ENCODE measurements at places on chromosomes 6 and 20.

GRCh38 chr20:7938058-7938457 lies 2.2 kb downstream of the HAO1 start:
- no peak for DNase-seq

GRCh38 chr6:5422321-5422915 lies 161.1 kb downstream of the FARS2 start:
- no peak for DNase-seq

- no peak for DNase-seq
Observed at GRCh38 chr6:158418501-158418900, 106.2 kb downstream of the TULP4 start.

- DNase-seq = no peak
Observed at GRCh38 chr6:11711984-11712711, 66.5 kb downstream of the ADTRP start.

- no peak for DNase-seq
Observed at GRCh38 chr20:34888468-34888867, 12.1 kb downstream of the ACSS2 start.

GRCh38 chr6:72758901-72759300 lies 137.0 kb downstream of the KCNQ5 start:
- DNase-seq = no peak

DNA sequence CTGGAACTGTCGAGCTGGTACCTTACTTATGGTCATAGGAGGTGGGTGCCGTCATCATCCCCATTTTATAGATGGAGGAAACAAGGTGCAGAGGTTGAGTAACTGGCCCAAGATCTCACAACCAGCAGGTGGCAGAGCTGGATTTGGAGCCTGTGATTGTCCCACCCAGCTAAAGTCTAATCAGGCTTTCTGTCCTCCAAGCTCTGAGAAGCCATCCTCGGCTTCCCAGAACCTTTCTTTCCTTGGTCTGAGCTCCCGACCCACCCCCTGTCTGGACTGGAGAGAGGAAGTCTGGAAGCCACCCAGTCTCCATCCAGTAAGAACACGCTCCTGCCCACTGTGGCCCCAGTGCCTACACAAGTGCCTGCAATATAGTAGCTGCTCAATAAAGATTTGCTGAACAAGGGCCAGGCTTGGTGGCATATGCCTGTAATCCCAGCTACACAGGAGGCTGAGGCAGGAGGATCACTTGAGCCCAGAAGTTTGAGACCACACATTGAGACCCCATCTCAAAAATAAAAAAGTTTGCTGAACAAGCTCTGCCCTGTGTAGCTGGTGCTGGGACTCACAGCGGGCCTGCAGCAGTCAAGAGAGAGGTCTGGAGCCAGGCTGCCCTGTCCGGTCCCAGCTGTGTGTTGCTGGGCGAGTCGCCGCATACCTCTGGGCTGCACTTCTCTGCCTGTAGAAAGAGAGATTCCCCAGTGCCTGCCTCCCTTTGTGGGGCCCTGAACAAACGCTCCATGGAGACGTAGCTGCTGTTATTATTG lies 32.5 kb upstream of the DLGAP4 start:
- DNase-seq = no peak

DNA sequence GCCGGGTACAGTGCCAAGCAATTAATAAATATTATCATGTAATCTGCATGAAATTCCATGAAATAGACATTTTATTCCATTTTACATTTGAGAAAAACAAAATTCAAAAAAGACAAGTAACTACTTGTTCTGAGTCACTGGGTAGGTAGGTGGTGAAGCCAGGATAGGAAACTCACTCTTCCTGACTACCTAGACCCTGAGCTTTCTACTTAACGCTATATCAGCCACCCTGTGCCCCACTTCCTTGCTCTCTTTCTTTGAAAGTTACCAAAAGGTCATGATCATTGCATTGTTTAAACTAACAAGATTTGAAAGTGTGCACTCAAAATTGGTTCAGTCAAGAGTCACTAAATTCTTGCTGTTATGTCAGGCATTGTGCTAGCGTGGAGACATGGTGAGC lies 235.7 kb downstream of the CD83 start:
- DNase-seq = no peak

- DNase-seq = no peak
Observed at GRCh38 chr20:44018259-44018941, 103.7 kb downstream of the TOX2 start.

DNA sequence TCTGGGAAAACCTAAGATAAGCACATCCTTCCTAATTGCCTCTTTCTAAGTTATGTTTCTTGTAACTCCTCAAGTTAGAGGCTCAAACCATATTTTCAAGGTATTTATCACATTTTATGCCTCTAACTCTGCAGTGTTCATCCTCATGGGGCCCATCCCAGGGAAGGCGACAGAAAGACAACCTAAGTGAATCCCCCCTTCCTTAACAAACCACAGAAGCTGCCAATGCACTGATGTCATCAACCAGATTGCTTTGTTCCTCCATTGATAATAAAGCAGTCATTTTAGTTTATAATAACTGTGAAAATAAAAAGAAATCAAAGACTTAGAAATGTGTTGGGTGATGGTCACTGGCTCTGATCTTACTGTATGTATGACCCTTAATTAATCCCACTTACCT lies 119.5 kb upstream of the TCF21 start:
- DNase-seq = no peak

- DNase-seq = no peak
Observed at GRCh38 chr6:146965110-146965689, 239.0 kb upstream of the STXBP5 start.

DNA sequence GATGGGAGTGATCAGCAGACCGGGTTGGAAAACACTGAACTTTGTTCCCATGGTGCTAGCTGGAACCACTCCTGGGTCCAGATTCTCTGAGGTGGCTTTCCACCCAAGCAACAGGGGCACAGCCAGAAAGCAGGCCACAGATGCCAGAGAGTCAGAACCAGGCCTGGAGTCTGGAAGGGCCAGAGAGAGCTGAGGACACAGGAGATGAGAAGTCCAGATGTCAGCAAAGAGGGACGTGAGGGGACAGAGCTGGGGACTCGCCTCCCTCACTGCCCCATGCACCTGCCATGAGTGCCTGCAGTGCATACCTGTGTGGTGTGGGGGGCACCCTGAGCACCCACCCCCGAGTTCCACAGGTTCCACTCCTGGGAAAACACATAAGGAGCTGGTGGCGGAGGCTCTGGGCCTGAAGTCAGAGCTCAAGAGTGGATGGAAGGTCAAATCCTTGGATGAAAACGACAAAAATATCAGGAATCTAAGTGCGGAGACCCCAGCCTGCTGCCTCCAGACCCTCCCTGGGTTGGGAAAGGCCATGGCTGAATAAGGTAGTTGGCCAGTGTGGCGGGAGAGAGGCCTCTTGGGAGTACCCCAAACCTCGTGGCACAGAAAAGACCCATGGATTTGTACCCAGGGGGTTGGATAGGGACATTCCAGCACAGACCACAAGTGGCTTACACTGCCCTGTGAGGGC lies 224.2 kb downstream of the SYNDIG1 start:
- DNase-seq = no peak

- no peak for DNase-seq
Observed at GRCh38 chr6:14713966-14714631, 531.8 kb upstream of the JARID2 start.

- no peak for DNase-seq
Observed at GRCh38 chr6:28282926-28283325, 1.6 kb downstream of the PGBD1 start.

DNA sequence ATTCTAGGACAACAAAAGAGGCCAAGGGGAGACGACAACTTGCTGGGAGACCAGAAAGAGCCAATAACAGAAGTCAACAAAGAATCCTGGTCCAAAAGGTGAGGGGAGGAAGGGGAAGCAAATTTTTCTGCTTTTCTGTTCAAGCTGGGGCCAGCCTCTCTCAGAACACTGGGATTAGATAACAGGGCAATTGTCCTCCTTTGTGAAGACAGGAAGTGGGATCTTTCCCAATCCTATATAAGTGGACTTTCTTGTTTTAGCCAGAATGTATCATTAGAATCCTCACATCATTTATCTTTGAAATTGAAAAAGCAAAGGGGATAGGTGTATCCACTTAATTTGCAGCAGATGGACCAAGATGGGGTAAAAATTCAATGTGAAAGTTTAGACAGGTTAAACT lies 101.2 kb upstream of the COL21A1 start:
- DNase-seq = no peak

DNA sequence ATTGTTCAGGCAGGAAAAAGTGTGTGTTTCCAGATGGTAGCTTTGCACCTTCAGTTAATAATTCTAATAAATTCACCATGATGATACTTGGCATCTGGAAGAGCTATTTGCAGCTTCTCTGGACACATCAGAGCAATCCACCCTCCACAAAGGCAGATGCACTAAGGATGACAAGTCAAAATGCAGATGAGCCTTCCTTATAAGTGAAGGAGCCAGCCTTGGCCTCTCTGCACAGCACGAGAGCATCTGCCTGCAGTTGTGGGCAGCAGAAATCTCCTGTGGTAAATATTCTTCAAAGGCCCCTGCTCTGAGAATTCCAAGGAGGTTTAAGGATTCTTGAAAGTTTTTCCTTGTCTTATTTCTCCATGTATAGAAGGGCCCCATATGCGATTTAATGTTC lies 6.9 kb upstream of the POM121L2 start:
- DNase-seq = no peak

DNA sequence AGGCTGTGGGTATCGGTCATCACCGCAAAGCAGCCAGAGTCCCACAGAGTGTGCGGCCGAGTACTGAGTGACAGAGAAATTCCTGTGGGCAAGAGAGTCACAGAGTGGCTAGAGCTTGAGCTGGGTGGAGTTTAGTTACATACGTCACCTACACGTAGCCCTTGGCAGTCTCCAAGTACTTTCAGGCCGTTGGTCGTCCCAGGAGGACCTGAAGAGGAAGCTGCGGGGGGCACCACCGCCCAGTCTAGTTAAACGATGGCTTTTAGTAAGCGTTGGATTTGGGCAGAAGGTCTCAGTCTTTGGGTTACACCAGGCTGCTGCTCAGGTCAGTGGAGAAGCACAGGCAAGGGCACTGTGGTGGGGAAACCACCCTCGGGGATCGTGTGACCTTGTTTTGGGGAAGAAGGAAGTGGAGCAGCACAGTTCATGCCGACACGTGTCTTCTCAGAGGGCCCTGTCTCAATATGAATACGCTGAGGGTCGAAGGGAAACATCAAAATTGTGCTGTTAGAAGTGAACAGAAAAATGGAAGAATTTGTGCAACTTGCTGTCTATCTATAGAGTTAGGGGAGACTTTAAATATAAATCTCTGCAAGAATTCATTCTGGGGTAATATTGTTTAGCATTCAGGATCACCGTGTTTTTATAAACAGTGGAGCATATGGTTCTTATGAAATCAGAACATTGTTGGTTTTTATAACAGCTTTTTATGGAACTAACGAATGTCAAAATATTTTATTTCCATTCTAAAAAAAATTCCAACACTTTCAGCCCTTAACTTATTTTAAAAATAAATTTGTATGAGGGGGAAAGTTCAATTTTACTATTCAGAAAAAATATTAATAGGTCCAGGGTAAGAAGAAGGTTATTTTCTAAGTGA lies 28.6 kb downstream of the KIF25 start:
- no peak for DNase-seq

- no peak for DNase-seq
Observed at GRCh38 chr6:133630651-133631050, 258.3 kb upstream of the TCF21 start.

DNA sequence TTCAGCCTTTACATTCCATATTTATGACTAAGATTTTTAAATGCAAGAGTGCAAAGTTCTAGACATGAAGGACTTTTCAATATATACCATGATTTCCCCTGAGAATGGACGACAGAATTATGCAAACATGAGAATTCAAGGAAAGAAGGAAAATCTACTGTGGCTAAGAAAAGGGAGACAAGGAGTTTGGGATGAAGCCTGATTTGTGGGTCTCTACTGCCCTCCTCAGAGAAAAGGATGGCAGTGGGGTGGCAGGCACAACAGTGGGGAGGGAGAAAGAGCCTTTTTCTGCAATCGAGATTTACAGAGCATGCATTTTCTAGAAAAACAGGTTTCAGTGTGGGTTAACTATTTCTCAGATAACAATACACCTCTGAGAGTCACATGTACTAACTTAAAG lies 466.9 kb upstream of the NRSN1 start:
- DNase-seq = peak; percentile 56

DNA sequence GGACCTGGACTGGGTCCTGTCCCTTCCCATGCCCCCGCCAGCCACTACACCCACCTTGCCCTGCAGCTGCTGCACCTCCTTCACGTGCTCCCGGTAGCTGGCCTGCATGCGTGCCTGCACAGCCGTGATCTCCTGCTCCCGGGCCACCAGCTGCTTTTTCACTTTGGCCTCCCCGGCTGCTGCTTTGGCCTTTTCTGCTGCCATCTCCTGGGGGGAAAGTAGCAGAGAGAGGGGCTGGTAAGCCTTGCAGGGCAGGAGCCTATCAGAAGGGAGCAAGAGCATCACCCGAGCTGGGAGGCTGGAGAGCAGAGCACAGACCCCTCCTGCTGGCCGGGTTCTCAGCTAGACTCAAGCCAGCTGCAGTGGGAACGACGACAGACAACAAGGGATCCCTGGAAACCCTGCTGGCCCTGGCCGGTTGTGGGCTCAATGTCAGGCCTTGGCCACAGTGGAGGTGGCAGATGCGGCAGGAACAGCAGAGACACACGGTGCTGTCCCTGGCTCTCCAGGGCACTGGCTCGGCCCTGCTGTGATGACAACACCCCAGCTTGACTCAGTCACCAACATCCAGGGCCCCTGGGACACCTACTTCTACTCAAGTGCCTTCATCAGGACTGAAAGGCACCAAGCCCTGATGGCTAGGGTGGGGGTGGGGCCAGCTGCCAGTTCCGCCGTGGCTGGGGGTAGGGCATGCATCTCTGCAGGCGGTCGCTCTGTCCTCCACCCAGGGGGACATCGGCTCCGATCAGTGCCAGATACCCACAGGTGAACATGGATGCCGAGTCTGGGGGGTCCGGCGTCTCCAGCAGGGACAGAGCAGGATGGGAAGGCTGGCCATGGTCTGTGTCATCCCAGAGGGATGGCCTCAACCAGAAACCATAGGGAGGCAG lies 45.3 kb downstream of the RRBP1 start:
- DNase-seq = no peak

DNA sequence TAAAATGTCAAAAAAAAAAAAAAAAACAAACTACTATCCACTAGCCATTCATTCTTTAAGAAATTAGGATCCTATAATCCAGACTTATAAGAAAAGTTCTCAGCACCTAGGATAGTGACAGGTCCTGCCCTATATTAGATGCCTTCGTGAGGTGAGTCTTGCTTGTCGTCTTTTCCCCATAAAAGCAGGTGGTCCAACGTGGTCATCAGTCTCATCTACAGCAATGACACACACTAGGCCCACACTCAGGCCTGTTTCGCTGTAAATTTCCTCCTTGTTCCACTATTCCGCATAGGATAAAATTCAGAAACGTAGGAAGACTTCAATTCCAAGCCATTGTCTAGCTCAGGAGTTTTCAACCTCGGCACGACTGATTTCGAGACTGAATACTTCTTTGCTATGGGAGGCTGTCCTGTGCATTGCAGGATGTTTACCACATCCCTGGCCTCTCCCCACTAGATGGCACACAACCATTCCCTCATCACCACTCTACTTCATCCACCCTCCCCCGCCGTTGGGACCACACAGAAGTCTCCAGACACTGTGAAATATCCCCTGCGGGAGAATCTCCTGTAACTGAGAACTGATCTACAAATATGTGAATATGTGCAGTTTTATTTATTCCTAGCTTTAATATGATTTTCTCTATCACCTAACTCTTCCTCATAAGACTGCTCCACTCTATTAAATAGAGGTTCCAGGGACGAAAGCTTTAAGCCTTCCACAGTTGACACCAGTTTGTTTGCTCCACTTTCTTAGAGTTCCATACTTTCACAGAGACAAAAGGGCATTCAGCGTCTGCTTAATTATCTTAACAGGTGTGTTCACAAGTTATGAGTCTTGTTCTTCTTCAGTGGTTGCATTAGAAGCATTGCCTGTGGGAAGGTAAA lies 346.3 kb downstream of the BMP2 start:
- no peak for DNase-seq
